Thymus (tissue), 14 donors: ENCODE measurements at places on chromosomes 2 and 18. TPM values are rescaled to one million over a fixed set of nuclear protein-coding genes. Genes with fewer than 3 reads are reported as not detected.

Gene WNT10A
- 1.1 TPM for total RNA-seq

DNA sequence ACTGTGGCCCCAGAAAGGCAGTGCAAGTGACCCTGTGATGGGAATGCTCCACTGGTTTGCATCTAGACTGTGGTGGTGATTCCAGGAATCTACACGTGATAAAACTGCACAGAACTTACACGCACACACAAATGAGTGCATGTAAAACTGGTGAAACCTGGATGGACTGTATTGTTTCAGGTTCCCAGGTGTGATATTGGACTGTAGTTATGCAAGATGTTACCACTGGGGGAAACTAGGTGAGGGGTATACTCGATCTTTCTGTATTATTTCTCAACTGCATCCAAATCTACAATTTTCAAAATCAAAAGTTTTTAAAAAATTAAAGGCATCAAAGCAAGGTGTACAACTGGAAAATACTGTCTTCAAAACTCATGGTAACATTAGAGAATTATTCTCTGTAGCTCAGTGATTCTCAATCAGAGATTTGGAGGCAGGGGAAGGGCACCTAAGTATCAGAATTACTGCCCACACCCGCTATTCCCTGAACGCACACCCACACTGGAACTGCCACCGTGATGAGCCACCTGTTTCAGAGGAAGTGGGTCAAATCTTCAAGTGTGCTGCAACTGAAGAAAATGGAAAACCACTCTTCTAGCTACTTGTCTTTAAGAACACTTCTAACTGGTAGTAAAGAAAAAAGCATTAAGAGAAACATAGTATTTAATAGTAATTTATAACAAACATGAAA lies 26.7 kb downstream of the PTPN2 start:
- H3K4me3 ChIP-seq: no peak overlapping the region
- peaks cover 42% of the 10 kb centered on the region for H3K4me1 ChIP-seq
- peak overlapping the region; percentile 83 for H3K27ac ChIP-seq
- H3K27me3 ChIP-seq: no peaks in the 10 kb centered on the region

DNA sequence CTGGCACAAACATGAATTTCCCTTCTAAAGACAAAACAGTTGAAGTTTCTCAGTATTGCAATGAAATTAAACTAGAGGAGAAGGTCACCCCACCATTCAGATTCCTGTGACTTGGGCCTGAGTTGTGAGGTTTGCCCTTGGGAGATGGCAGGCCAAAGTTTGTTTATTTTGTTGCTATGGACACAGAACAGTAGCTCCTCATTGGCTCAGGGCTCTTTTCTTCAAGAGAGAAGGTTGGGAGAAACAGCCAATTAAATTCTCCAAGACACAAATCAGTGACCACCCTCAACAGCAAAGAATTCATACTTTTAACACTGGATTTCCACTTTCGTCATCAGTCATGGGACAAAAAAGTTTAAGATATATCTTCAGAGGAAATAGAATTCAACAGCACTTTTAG lies at the start of gene FLACC1:
TSS of gene FLACC1 (minus strand) at position 125 of the 400 bp plus-strand sequence. CDS start 5,941 bp downstream, outside the sequence.
- H3K36me3 ChIP-seq: peaks cover 5% of the 10 kb centered on the region
- H3K27me3 ChIP-seq: no peaks in the 10 kb centered on the region
- DNase-seq: no peak
- no peak within 1 kb of the TSS for H3K27ac ChIP-seq

Gene CNTNAP5
- 0.14 TPM for total RNA-seq

GRCh38 chr2:176536439-176537133 lies 267.3 kb downstream of the MTX2 start:
- DNase-seq: no peak
- H3K36me3 ChIP-seq: no peaks in the 10 kb centered on the region
- no peak overlapping the region for H3K4me3 ChIP-seq
- no peak overlapping the region for H3K27ac ChIP-seq
- H3K27me3 ChIP-seq: no peaks in the 10 kb centered on the region

DNA sequence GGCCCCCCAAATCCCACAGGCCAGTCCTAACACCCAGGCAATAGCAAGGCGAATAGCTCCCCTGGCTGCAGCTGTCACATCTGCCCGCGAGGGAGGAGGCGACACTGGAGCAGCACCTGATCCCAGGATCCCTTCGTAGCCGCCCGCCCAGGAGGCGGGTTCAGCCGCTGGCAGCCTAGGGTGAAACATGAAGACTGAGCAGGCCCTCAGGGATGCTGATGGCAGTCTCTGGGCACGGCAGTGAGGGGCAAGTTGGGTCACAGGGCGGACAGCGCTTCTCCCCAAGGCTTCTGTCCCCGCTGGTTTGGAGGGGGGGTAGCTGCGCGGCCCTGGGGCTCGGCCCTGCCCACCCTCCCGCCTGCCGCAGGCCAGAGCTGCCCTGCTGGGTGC lies 1.9 kb downstream of the DNMT3A start:
- peaks cover 16% of the 10 kb centered on the region for H3K27me3 ChIP-seq
- H3K4me3 ChIP-seq: peak overlapping the region; percentile 88
- H3K36me3 ChIP-seq: no peaks in the 10 kb centered on the region

Gene VSNL1
- total RNA-seq: 0.47 TPM

Gene UCN
- 1.0 TPM for total RNA-seq

Gene ACOXL
- total RNA-seq: 0.38 TPM

GRCh38 chr18:54906331-54907185 lies 52.7 kb downstream of the CCDC68 start:
- no peaks in the 10 kb centered on the region for H3K4me1 ChIP-seq
- DNase-seq: no peak
- no peak overlapping the region for H3K27ac ChIP-seq
- H3K36me3 ChIP-seq: no peaks in the 10 kb centered on the region

Gene CNGA3
- total RNA-seq: 0.09 TPM

Gene MREG
- total RNA-seq: 19.7 TPM

Gene SLC4A1AP
- total RNA-seq: 27.1 TPM

DNA sequence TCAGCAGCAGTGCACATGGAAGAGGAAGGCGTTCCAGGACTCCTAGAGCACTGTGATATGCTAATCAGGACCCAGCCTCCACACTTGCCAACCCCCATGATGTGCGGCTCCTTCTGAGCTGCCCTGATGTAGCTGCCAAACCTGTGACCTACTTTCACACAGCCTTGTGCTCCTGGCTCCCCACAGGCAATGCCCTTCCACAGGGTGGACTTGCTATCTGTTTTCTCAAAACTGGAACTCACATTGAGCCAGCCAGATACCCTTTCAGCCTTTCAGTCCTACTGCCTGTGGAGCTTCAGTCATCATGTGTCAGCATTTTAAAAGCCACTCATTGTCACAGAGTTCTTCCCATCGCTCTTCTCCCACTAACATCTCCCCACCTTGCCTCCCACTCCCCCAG lies 181.6 kb downstream of the AFF3 start:
- no peaks in the 10 kb centered on the region for H3K27me3 ChIP-seq
- DNase-seq: no peak
- no peak overlapping the region for H3K4me3 ChIP-seq
- peaks cover 3% of the 10 kb centered on the region for H3K4me1 ChIP-seq
- H3K36me3 ChIP-seq: no peaks in the 10 kb centered on the region

DNA sequence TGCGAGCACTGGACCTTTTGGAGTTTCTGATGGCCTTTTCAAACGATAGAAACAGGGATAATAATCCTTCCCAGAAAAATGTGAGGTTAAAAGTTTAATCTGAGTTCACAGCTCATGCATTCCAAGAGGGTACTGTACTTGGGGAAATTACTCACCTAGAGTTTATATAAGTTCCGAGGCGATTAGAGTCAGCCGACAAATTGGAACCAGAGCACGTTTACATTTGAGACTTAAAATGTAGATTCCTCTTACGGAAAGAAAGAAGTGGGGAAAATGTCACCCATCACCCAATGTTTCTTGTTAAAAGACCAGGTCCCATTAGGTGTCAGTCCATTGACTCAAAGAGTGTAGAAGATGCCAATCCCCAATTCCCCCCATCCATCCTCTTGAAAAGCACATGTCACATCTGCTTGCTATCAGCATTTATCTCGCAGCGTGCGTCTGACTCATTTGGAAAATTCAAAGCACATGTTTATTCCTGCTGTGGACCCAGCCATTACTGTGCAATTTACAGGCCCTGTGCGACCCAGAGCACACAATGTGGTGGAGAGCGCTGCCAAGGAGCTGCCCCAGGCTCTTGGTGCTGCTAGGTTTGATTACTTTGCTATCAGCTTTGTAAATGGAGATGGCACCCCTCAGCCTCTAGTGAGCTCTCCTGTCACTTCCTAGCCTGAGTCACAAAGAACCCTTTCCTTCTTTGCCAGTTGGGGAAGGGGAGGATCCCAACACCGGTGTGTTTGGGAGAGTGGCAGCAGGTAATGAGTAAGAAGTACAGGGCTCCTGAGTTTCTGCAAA lies 104.8 kb downstream of the COLEC12 start:
- no peaks in the 10 kb centered on the region for H3K4me1 ChIP-seq
- no peak for DNase-seq
- H3K27me3 ChIP-seq: no peaks in the 10 kb centered on the region
- H3K4me3 ChIP-seq: no peak overlapping the region
- H3K36me3 ChIP-seq: no peaks in the 10 kb centered on the region

DNA sequence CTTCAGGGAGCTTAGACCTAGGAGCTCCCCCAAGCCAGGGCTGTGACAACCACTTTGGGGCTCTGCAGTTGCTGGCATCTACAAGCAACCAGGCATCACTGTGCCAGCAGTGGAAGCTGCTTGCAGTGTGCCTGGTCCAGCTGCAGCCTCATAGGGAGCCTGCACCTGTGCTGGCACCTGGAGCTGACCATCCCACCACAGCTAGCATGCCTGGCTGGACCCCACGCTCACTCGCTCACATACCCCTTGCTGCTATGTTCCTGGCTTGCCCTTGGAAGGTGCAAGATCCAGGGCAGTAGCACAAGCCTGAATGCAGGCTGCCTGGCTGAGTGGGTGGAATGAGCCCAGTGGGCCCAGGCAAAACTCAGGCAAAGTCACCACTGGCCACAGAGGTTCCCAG lies 82.5 kb downstream of the ZNF804A start:
- H3K36me3 ChIP-seq: no peaks in the 10 kb centered on the region
- H3K4me3 ChIP-seq: no peak overlapping the region
- H3K27ac ChIP-seq: no peak overlapping the region
- no peaks in the 10 kb centered on the region for H3K4me1 ChIP-seq

- no peaks in the 10 kb centered on the region for H3K27me3 ChIP-seq
- no peaks in the 10 kb centered on the region for H3K4me1 ChIP-seq
- H3K27ac ChIP-seq: no peak overlapping the region
Measured at GRCh38 chr2:20488782-20489181, 41.9 kb downstream of the RHOB start.

- no peaks in the 10 kb centered on the region for H3K36me3 ChIP-seq
- no peaks in the 10 kb centered on the region for H3K4me1 ChIP-seq
- H3K4me3 ChIP-seq: no peak overlapping the region
- no peak overlapping the region for H3K27ac ChIP-seq
- no peaks in the 10 kb centered on the region for H3K27me3 ChIP-seq
Measured at GRCh38 chr18:23943104-23943503, 71.5 kb upstream of the TTC39C start.

Gene ABCG5
- not detected for total RNA-seq

GRCh38 chr18:45458033-45458432 lies 157.2 kb upstream of the SLC14A2 start:
- DNase-seq: no peak
- no peaks in the 10 kb centered on the region for H3K4me1 ChIP-seq
- H3K27me3 ChIP-seq: no peaks in the 10 kb centered on the region
- H3K4me3 ChIP-seq: no peak overlapping the region
- no peaks in the 10 kb centered on the region for H3K36me3 ChIP-seq
- no peak overlapping the region for H3K27ac ChIP-seq

GRCh38 chr2:230794497-230794896 lies 70.2 kb upstream of the ITM2C start:
- H3K27me3 ChIP-seq: no peaks in the 10 kb centered on the region
- peak overlapping the region; percentile 68 for H3K27ac ChIP-seq
- peaks cover 10% of the 10 kb centered on the region for H3K4me1 ChIP-seq
- peaks cover 46% of the 10 kb centered on the region for H3K36me3 ChIP-seq

Gene LIPG
- total RNA-seq: 4.2 TPM

DNA sequence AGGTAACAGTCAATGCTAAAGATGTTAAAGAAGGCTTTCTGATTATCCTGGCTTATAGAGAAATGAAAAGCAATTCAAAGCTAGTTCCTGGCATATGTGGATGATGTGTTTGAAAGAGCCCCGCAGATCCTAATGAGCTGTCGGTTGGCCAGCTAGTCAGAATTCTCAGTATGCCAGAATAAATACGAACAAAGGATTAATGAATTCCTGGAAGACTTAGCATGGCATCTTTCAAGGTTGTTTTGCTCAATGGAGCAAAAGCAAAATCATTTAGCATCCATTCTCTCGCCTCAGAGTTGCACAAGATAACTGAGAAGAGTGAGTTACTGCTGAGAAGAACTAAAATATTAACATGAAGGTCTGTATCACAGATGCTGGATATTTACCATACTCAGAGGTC lies 307.6 kb downstream of the RIT2 start:
- no peaks in the 10 kb centered on the region for H3K4me1 ChIP-seq
- no peaks in the 10 kb centered on the region for H3K36me3 ChIP-seq
- H3K27ac ChIP-seq: no peak overlapping the region
- no peak overlapping the region for H3K4me3 ChIP-seq
- no peak for DNase-seq

Gene EPHA4
- total RNA-seq: 9.0 TPM

DNA sequence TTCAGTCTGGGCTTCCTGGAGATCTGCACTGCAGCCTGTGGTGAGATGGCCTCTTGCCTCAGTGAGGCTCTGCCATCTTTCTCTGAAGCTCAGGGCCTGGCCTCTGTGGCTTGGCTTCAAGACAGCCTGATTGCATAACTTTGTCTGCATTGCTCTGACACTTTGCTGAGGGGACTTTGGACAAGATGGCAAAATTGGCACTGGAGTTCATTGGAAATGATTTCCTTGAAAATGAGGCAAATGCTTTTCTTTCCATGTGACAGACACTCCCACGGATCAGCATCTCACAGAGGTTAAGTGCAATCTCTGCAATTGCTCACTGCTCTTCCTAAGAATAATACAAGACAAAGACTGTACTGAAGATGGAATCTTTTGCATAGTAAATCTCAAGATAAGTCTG lies 166.8 kb downstream of the KCNS3 start:
- H3K27ac ChIP-seq: no peak overlapping the region
- H3K4me3 ChIP-seq: no peak overlapping the region
- no peaks in the 10 kb centered on the region for H3K27me3 ChIP-seq

DNA sequence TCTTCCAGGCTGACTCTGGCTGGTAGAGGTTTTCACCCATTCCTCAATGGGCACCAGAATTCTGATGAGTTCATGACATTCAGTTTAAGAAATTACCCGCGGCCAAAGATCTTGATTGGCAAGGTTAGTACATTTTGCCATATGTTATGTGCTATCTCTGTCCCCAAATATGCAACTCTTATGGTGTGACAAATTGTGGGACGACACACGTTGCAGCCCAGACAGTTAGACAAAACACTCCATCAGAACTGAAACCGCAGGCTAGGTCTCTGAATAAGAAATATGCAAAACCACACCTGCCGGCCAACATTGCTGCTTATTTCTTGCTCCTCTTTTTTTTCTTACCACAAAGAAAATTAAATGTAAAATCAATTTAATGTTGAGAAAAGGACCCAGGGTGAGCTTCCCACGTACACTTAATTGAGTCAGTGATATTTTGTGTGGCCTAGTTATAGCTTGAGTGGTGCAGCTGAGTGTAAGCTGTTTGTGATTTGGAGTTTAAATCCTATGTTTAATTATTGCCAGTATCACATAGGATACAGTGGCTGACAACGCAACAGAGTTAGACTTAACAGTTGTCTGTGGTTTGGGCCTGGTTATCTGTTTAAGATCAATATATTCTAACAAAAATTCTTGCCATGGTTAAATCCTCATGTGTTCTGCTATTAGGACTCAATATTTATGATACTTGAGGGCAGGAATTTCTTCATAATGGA lies 35.7 kb upstream of the LTBP1 start:
- H3K4me1 ChIP-seq: no peaks in the 10 kb centered on the region
- DNase-seq: no peak
- no peak overlapping the region for H3K4me3 ChIP-seq
- no peaks in the 10 kb centered on the region for H3K36me3 ChIP-seq
- H3K27me3 ChIP-seq: no peaks in the 10 kb centered on the region
- no peak overlapping the region for H3K27ac ChIP-seq
